Activated T-helper 2 cell treated with anti-CD3 and anti-CD28 coated beads, Interferon-gamma antibody, Interleukin-2, Interleukin-4, amounts not matched to agents 10 μg/mL and 5 μg/mL and 100 μg/mL, durations not matched to agents 14 hours and 24 hours and 36 hours (primary cell): ENCODE measurements at places on chromosomes 7 and 10. TPM values are rescaled to one million over a fixed set of nuclear protein-coding genes. Genes with fewer than 3 reads are reported as not detected.

DNA sequence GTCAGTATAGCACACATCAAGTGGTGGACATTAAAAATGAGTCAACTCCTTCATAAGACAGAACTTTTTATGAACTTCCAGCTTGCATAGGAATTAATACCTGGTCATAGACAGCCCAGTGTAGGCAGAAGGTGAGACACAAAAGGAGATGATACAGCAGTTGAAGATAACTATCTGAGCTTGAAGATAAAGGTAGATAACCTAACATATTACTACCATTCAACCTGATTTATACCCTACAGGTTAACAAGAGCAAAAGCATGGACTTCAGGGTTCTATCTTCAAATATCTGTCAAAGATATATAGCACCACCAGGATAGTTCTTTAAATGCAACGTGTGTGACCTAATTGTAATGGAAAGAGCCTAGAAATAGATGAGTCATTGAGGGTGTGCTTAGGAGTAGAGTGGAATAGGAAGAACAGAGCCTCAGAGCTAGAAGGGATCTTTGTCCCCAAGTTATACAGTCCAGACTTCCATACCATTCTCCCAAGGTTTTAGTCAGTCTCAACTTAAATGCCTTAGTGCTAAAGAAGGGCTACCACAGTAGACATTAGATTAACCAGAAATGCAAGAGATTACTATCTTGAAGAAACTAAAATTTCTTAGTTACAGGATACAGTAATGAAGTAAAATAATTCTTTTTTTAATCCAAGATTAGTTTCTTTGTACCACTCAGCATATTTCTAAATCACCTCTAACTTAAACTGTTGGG, 9.2 kb downstream of the ZNF800 start:
- H3K4me1 ChIP-seq, result peaks cover 48% of the 10 kb centered on the region
- no peak overlapping the region for H3K4me3 ChIP-seq
- H3K27ac ChIP-seq, result no peak overlapping the region
- no peak for DNase-seq
- H3K27me3 ChIP-seq, result no peaks in the 10 kb centered on the region

GRCh38 chr7:10789170-10789569, 184.5 kb upstream of the PHF14 start:
- H3K27ac ChIP-seq, result no peak overlapping the region
- no peaks in the 10 kb centered on the region for H3K27me3 ChIP-seq
- DNase-seq, result no peak
- no peaks in the 10 kb centered on the region for H3K36me3 ChIP-seq
- H3K4me3 ChIP-seq, result no peak overlapping the region

DNA sequence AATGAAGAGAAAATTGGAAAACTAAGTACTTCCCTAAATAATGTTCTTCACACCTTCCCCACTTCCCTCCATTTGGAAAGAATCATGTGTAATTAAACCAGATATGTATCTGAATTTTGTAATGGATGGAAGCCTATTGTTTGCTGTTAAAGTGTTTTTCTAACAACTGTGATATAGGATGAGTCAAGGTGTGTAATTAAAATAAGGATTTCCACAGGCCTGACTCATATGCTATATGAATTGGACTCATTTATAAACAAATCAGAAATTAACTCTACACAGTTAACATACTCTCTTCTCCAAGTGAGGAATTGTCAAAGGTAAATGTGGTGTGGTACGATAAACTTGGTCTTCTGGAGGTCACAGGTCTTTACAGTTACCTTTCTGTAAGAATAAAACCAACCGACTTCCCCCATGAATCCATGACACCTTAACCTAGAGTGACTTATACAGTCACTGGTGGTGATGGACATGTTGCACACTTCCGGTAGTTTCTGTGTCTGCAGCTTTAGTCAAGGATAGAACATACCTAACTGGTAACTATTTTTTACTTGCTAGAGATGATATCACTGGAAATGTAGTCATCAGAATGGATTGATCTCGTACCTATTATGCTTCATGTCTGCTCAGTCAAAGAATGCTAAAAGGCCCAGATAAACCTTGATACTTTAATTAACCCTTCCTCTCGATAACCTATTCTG, 12.8 kb downstream of the PNLIPRP3 start:
- no peak overlapping the region for H3K27ac ChIP-seq
- peaks cover 4% of the 10 kb centered on the region for H3K4me1 ChIP-seq
- no peak for DNase-seq
- H3K4me3 ChIP-seq, result no peak overlapping the region

- no peak overlapping the region for H3K4me3 ChIP-seq
- DNase-seq, result no peak
- H3K4me1 ChIP-seq, result no peaks in the 10 kb centered on the region
These were observed 123.3 kb downstream of the TMEM26 start for GRCh38 chr10:61329854-61330253.

GRCh38 chr10:86292462-86293395, 73.9 kb downstream of the GRID1 start:
- no peak overlapping the region for H3K27ac ChIP-seq
- DNase-seq, result peak; percentile 4
- no peak overlapping the region for H3K4me3 ChIP-seq
- no peaks in the 10 kb centered on the region for H3K4me1 ChIP-seq
- H3K27me3 ChIP-seq, result no peaks in the 10 kb centered on the region

DNA sequence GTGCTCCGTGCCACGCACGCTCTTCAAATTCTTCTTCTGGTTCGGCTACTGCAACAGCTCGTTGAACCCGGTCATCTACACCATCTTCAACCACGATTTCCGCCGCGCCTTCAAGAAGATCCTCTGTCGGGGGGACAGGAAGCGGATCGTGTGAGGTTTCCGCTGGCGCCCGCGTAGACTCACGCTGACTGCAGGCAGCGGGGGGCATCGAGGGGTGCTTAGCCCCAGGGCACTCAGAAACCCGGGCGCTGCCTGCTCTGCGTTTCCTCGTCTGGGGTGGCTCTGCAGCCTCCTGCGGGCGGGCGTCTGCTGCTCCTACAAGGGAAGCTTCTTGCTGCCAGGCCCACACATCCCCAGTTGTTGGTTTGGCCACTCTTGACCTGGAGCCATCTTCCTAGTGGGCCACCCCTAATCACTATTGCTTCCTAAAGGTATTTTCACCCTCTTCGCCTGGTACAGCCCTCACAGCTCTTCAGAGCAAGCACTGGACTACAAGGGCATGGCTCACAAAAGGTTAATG, 2.5 kb downstream of the ADRA2A start:
- no peaks in the 10 kb centered on the region for H3K36me3 ChIP-seq
- peaks cover 8% of the 10 kb centered on the region for H3K4me1 ChIP-seq
- DNase-seq, result no peak
- peaks cover 56% of the 10 kb centered on the region for H3K27me3 ChIP-seq
- no peak overlapping the region for H3K4me3 ChIP-seq

Gene CPVL
- total RNA-seq, result 0.11 TPM in 1 of 2 replicates, not detected in the other
